NCI-H187 (cell line): ENCODE measurements at places on chromosomes 7 and 10.

- DNase-seq: no peak
Measured at GRCh38 chr7:128937647-128938543, at the start of gene IRF5. TSS of gene IRF5 (plus strand) at chr7:128937927. CDS start at chr7:128942082, 4,155 bp downstream.

DNA sequence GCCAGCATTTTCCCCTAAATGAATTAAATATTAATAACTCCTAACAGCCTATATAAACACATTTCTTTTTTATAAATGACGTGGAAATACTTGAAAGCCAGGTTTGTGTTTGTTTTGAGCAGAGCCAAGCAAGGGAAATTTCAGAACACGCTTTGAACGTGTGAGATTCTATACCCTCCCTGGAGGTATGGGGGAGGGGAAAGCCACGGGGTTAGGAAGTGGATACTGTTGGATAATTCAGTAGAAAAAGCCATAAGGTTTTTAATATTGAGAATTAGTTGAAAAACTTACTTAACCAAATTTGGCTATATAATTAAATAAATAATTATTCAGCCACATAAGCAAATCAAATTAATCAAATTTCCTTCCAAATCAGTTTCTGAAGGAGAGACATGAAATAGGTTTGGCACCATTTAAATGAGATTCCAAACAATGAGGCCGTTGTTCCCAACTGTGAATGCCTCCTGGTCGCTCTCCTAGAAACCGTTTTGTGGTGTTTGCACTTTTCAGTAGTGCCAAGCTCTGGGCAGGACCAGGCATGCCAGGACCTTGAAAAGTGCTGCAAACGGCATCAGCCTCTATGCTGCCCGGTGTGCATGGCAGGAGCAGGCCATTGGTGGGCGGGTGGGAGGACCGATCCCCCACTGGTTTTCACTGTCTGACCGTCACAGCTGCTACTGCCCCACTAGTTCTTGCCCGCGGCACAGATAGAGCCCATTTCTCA lies 88.1 kb downstream of the SEPTIN14 start:
- no peak for DNase-seq

- peak; percentile 27 for DNase-seq
Measured at GRCh38 chr10:44801383-44802327, 109.5 kb upstream of the TMEM72 start.

- DNase-seq: no peak
Measured at GRCh38 chr10:87761892-87762291, 56.1 kb downstream of the ATAD1 start.

- DNase-seq: no peak
Measured at GRCh38 chr10:100775386-100775785, 30.0 kb downstream of the PAX2 start.

DNA sequence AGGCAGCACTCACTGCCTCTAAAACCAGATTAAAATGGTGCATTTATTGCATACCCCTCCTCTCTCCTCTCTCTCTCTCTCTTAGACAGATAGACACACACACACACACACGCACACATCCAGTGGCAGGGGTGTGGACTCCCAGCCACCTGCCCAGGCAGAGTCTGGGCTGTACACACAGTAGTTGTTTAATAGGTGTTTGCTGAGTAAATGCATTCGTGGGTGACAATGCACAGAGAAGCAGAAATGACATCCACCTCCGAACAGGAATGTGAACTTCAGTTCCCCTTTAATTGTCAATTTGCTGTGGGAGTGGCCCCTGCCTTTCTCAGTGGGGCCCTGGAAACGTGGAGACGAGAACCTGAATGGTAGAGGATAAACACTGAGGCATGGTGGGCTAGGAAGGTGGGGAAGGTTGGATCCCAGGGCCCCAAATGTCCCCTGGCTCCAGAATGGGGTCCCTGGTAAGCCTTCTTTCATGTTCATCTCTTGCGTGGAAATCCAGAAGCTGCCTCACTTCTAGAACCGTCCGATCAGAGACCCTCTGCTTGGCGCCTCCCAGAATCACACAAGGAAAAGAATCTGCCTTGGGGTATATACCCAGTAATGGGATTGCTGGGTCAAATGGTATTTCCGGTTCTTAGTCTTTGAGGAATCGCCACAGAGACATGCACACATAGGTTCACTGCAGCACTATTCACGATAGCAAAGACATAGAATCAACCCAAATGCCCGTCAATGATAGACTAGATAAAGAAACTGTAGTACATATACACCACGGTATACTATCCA lies 58.5 kb upstream of the ECHDC3 start:
- no peak for DNase-seq

GRCh38 chr10:71217266-71218045 lies 5.1 kb downstream of the UNC5B start:
- DNase-seq: no peak

- DNase-seq: no peak
Measured at GRCh38 chr7:36192053-36192824, 39.2 kb downstream of the EEPD1 start.

GRCh38 chr7:141356161-141356560 lies 195.0 kb upstream of the AGK start:
- no peak for DNase-seq

- peak; percentile 21 for DNase-seq
Measured at GRCh38 chr7:51054231-51054630, 262.4 kb downstream of the COBL start.

DNA sequence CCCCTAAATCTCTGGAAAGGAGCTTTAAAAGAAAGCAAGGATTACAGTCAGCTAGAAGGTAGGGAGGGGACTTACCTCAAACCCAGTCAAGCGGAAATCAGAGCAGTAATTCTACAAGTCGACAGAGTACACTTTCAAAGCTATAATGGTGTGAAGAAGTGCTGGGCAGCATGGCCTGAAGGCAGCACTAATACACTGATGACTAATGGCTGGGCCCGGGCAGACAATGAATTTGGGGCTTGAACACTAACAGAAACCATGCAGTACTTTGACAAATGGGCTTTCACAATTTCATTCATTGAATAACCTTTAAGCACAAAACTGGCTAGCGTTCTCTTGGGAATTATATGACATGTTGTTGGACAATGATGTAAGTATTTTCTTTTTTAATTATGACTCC lies 4.7 kb downstream of the GLI3 start:
- no peak for DNase-seq

DNA sequence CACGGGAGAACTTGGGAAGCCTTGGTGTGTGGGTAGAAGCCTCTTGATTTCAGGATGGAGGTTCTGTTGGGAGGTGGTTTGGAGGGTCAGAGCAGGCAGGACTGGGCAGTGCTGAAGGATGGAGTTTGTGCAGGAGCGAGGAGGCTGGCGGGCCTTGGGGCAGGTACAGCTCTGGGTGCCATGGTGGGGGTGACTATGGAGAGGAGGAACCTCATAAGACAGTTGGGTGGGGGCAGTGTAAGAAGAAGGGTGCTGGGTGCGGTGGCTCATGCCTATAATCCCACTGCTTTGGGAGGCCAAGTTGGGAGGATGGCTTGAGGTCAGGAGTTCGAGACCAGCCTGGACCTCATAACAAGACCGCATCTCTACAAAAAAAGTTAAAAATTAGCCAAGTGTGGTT lies 54.7 kb upstream of the GTF2IRD1 start:
- no peak for DNase-seq

DNA sequence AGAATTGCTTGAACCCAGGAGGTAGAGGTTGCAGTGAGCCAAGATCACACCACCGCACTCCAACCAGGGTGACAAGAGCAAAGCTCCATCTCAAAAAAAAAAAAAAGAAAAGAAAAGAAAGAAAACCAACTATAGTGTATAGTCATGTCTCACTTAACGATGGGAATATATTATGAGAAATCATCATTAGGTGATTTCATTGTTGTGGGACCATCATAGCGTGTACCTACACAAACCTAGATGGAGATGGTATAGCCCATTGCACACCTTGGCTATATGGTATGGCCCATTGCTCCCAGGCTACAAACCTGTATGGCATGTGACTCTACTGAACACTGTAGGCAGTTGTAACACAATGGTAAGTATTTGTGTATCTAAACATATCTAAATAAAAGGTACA lies 8.5 kb upstream of the GALNT11 start:
- no peak for DNase-seq

DNA sequence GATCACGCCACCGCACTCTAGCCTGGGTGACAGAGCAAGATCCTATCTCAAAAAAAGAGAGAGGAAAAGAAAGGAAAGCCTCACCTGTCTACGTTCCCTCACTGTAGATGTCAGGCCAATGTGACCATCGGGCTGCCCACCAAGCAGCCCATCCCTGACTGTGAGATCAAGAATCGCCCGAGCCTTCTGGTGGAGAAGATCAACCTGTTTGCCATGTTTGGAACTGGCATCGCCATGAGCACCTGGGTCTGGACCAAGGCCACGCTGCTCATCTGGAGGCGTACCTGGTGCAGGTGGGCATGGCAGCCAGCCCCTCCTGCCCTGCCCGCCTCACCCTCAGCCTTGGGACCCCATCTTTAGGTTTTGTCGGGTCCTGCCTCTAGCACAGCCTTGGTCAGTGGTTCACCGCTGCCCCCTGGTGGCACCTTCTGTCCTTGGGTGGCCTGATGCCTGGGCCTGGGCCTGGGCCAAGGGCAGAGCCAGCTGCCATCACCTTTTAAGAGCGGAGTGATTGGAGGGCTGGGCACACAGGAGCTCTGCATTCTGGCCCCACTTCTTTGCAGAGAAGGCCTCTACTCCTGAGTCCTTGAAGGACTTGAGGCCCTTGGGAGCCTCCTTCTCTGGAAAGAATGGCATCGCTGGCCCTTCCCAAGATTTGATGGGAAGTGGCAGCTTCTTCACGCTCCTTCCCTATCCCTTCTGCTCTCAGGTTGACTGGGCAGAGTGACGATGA lies 14.4 kb upstream of the AHCYL2 start:
- no peak for DNase-seq

GRCh38 chr7:93516834-93517233 lies 57.7 kb downstream of the CALCR start:
- no peak for DNase-seq

- DNase-seq: no peak
Measured at GRCh38 chr10:74033702-74034101, 35.8 kb downstream of the VCL start.

- no peak for DNase-seq
Measured at GRCh38 chr7:69411466-69411865, 186.8 kb upstream of the AUTS2 start.

DNA sequence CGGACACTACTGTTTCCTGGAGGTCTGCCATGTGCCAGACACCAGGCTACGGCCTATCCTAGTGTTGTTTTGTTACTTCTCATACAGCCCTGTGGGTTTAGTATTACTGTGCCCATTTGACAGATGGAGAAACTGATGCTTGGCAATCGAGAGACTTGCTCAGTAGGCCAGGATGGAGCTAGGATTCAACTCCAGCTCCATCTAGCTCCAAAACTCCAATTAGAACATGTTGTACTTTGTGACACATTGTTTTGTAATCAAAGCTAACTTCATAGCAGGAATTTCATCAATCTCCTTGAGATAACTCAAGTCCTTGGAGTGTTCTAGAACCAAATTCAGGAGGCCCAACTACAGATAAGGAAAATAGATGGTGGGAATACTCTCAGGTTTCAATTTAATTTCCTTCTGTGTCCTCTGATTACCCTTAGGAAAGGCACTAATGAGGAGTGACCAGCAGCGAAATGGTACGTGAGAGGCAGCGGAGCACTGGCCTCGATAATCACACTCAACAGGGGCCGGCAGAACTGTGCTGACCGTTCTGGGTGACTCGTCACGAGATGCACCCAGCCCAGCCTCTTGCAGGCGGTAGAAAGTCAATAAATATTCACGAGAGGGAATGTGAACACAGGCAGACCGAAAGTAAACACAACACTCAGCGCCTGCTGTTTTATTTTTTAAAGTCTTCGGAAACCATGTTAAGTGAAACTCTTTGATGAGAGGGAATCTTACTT lies 269.6 kb upstream of the NEBL start:
- DNase-seq: no peak

DNA sequence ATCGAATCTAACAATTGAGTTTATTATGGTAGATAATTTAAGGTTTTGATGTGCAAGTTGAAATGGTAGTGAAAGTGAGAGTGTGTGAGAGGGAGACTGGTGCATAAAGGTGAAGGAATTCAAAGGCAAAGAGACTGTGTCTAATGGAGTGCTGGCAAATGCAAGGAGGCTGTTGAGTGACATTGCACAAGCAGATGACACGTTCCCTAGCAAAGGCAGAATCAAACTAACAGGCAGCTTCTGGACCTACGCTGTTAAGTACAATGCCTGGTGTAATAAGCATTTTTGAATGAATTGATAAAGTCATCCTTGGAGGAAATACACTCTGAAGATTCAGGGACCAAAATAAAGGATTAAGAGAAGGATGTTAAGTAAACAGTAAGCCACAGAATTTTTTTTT lies 11.7 kb upstream of the GPR141 start:
- no peak for DNase-seq

DNA sequence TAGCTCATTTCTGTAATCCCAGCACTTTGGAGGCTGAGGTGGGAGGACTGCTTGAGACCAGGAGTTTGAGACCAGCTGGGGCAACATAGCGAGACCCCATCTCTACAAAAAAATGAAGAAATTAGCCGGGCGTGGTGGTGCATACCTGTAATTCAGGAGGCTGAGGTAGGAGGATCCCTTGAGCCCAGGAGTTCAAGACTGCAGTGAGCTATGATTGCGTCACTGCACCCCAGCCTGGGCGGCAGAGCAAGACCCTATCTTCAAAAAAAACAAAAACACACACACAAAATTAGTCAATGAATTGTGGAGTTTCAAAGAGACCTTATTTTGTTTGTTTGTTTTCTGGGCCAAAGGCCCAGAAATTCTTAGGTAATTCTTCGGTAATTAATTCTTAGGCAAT lies 110.0 kb downstream of the CUX1 start:
- DNase-seq: no peak

DNA sequence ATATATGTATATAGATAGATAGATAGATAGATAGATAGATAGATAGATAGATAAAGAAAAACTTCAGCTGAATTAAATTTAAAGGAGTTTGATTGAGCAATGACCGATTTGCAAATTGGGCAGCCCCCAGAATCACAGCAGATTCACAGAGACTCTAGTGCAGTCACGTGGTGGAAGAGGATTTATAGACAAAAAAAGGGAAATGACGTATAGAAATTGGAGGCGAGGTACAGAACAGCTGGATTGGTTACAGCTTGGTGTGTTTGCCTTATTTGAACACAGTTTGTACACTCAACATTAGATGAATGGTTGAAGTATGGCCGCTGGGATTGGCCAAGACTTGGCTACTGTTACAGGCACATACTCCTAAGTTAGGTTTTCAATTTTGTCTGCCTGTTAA lies 8.2 kb upstream of the PODXL start:
- no peak for DNase-seq

DNA sequence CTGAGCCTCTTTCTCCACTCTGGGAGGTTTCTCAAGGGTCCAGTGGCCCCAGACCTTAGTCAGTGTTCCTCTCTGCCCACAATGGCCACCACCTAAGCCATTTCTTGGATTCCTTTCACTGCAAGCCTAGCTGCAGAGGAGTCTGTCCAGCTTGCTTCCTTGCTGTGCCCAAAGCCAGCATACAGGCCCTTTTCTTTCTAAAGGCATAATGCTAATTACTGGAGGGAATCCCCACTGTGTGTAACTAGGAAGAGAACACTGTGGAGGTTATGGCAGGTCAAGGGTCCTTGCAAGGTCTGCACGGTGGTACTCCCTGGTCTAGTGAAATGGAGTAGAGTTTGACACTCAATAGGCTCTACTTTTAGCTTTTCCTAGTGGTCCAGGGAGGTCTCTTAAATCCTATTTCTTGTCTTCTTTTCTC lies 70.4 kb upstream of the CC2D2B start:
- DNase-seq: no peak

- no peak for DNase-seq
Measured at GRCh38 chr7:157927313-157927925, 590.6 kb downstream of the DNAJB6 start.
